Muscle of leg (tissue), 16 donors: ENCODE measurements at places on chromosomes 13 and 19. TPM values are rescaled to one million over a fixed set of nuclear protein-coding genes. Genes with fewer than 3 reads are reported as not detected.

The WASF3 gene
- total RNA-seq: 6.2 TPM

The MAP4K1 gene
- 0.89 TPM for total RNA-seq

The ZNF571 gene
- total RNA-seq: 8.0 TPM

The ZNF682 gene
- total RNA-seq: 4.8 TPM

The ACP7 gene
- 0.09 TPM for total RNA-seq

DNA sequence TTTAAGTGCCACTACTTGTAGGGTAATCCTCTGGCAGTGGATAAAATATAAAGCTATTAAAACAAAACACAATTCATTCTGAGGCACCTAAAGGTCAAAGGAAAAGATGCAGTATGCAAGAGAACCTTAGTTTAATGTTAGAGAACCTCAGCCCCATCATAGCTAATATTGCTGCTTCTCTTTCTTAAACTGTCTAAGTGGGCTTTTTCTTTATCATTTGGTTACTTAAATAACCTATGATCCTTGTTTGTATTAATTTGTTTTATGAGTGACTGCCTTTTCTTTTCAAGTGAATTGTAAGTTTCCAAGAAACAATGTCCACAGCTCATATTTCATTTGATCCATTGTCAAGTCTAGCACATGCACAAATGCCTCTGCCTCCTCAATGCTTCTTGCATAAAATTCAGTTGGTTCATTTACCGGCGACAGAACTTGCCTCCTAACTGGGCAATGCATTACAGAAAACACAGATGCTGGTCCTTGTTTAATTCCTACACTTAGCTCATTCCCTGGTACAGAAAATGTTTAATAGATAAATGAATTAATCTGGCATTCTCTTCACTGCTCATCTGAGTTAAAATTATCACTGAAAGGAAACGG lies 1049.8 kb downstream of the OLFM4 start:
- H3K27ac ChIP-seq: no peak overlapping the region
- no peak overlapping the region for H3K4me3 ChIP-seq
- no peaks in the 10 kb centered on the region for H3K36me3 ChIP-seq

GRCh38 chr13:51758691-51759090 lies 45.3 kb downstream of the DHRS12 start:
- no peak overlapping the region for H3K4me3 ChIP-seq
- no peak for DNase-seq
- H3K27ac ChIP-seq: no peak overlapping the region
- no peaks in the 10 kb centered on the region for H3K4me1 ChIP-seq
- no peaks in the 10 kb centered on the region for H3K27me3 ChIP-seq
- H3K36me3 ChIP-seq: peaks cover 22% of the 10 kb centered on the region

DNA sequence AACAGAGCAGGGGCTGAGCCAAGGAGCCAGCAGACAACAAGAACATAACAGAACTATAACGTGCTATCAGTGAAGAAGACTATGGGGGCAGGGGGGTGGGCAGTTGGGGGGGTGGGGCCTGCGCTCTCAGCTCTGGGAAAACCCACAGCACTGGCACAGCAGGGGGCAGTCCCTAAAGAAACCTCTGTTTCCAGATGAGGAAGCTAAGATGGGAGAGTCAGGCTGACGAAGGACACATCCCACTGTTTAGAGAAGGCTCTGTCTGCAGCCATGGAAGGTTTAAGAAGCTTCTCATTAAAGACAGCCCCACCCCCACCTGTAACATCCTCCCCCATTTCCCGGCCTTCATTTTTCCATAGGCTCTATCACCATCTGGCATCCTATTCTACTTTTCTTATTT lies 7.1 kb upstream of the DOCK9 start:
- no peaks in the 10 kb centered on the region for H3K36me3 ChIP-seq
- H3K27ac ChIP-seq: no peak overlapping the region
- peaks cover 2% of the 10 kb centered on the region for H3K4me1 ChIP-seq
- no peak overlapping the region for H3K4me3 ChIP-seq
- no peaks in the 10 kb centered on the region for H3K27me3 ChIP-seq

DNA sequence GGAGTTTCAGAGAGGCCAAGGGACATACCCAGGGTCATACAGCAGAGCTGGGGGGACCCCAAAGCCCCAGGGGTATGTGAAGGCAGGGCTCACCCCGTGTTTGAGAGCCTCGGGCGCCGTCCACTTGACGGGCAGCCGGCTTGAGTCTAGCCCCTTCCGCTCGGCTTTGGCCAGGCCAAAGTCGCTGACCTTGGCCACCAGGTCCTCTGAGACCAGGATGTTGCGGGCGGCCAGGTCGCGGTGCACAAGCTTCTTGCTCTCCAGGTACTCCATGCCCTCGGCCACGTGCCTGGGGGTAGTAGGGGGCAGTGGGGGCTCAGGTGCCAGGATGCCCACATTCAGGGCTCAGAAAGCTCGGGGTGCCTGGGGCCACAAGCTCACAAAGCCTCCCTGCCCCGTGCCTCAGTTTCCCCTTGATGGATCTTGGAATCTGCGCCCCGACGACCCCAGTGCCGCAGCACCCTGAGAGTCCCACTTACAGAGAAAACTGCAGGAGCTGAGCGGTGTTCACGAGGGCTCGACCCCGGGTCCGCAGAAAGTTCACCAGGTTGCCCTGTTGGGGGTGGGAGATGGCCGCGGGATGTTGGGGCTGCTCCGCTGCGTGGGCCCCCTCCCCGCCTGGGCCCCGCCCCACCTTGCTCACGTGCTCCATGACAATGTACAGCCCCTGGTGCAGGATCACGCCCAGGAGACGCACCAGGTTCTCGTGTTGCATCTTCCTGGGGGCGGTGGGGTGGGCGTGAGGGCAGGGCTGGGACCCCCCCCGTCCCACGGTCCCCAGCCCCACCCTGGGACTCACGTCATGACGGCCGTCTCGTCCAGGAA lies 7.1 kb downstream of the MATK start:
- H3K4me1 ChIP-seq: no peaks in the 10 kb centered on the region
- H3K27me3 ChIP-seq: peaks cover 10% of the 10 kb centered on the region
- no peak overlapping the region for H3K4me3 ChIP-seq
- H3K27ac ChIP-seq: no peak overlapping the region
- no peak for DNase-seq

GRCh38 chr19:29117926-29118325 lies 95.0 kb downstream of the UQCRFS1 start:
- no peak overlapping the region for H3K27ac ChIP-seq
- H3K36me3 ChIP-seq: no peaks in the 10 kb centered on the region
- DNase-seq: no peak
- H3K27me3 ChIP-seq: peaks cover 2% of the 10 kb centered on the region
- no peak overlapping the region for H3K4me3 ChIP-seq

- H3K4me3 ChIP-seq: no peak overlapping the region
- H3K4me1 ChIP-seq: no peaks in the 10 kb centered on the region
- no peaks in the 10 kb centered on the region for H3K36me3 ChIP-seq
- no peak overlapping the region for H3K27ac ChIP-seq
- no peak for DNase-seq
Observed at GRCh38 chr13:30175166-30175565, 132.2 kb downstream of the KATNAL1 start.

- H3K4me3 ChIP-seq: no peak overlapping the region
- H3K27me3 ChIP-seq: no peaks in the 10 kb centered on the region
- peaks cover 10% of the 10 kb centered on the region for H3K4me1 ChIP-seq
- no peak overlapping the region for H3K27ac ChIP-seq
- peak; percentile 54 for DNase-seq
- H3K36me3 ChIP-seq: peaks cover 38% of the 10 kb centered on the region
Observed at GRCh38 chr19:41872775-41873647, 4.1 kb upstream of the CD79A start.

GRCh38 chr13:41282129-41282571 lies 18.8 kb upstream of the MTRF1 start:
- no peak overlapping the region for H3K4me3 ChIP-seq
- H3K36me3 ChIP-seq: no peaks in the 10 kb centered on the region
- no peak for DNase-seq
- H3K27me3 ChIP-seq: no peaks in the 10 kb centered on the region
- no peak overlapping the region for H3K27ac ChIP-seq

DNA sequence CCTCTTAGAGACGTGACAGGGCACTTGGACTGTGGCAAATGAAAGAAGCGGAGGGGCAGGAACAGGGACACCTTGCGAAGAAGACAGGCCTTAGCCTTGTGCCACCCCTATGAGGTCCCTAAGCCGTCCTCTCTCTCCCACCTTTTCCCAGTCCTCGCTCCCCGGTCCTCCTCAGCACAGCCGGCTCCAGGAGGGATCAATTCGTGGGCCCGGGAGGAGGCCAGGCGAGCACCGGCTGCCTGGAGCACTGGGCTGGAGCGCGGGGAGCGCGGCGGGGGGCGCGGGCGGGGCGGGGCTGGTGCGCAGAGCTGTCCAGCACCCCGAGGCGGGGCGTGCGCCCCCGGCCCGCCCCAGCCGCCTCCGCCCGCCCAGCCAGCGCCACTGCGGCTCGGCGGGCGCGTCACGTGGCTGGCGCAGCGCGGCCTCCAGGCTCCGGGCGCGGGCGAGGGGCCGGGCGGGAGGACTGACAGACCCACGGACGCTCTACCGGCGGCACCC lies at the start of gene LRP3:
TSS of gene LRP3 (plus strand) at position 466 of the 498 bp plus-strand sequence. CDS start 456 bp downstream, outside the sequence.
- H3K27ac ChIP-seq: peak within 1 kb of the TSS; percentile 25
- H3K4me1 ChIP-seq: peaks cover 16% of the 10 kb centered on the region
- peaks cover 19% of the 10 kb centered on the region for H3K36me3 ChIP-seq
- peak within 1 kb of the TSS; percentile 60 for H3K4me3 ChIP-seq
- peak; percentile 77 for DNase-seq

GRCh38 chr13:43908156-43909126 lies 28.7 kb downstream of the LACC1 start:
- no peaks in the 10 kb centered on the region for H3K4me1 ChIP-seq
- peak; percentile 73 for DNase-seq
- no peak overlapping the region for H3K27ac ChIP-seq
- H3K4me3 ChIP-seq: no peak overlapping the region
- no peaks in the 10 kb centered on the region for H3K36me3 ChIP-seq

- H3K27me3 ChIP-seq: no peaks in the 10 kb centered on the region
- no peak overlapping the region for H3K4me3 ChIP-seq
- peaks cover 3% of the 10 kb centered on the region for H3K4me1 ChIP-seq
- DNase-seq: no peak
- no peak overlapping the region for H3K27ac ChIP-seq
- H3K36me3 ChIP-seq: no peaks in the 10 kb centered on the region
Observed at GRCh38 chr19:30168760-30169159, 203.4 kb upstream of the ZNF536 start.

- H3K27me3 ChIP-seq: no peaks in the 10 kb centered on the region
- H3K36me3 ChIP-seq: no peaks in the 10 kb centered on the region
- H3K27ac ChIP-seq: no peak overlapping the region
- peaks cover 10% of the 10 kb centered on the region for H3K4me1 ChIP-seq
- no peak for DNase-seq
- no peak overlapping the region for H3K4me3 ChIP-seq
Observed at GRCh38 chr13:40656358-40656757, 10.1 kb downstream of the FOXO1 start.

DNA sequence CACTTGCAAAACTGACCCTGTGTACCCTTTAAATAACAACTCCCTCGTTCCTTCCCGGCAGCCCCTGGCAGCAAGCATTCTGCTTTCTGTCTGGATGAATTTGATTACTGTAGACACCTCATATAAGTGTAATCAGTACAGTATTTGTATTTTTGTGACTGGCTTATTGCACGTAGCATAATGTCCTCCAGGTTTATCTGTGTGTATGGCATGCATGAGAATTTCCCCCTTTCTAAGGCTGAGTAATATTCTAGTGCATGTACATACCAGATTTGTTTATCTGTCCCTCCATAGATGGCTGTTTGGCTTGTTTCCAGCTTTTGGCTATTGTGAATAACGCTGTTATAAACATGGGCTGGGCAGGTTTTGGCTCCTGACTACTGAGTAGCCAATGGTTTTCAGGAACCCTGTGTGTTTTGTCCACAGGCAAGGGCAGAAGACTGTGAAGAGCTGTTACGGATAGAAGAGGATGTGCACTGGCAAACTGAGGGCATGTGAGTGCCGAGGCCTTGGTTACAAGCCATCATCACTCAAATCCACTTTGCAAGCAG lies 98.0 kb downstream of the ESD start:
- no peak overlapping the region for H3K27ac ChIP-seq
- H3K27me3 ChIP-seq: no peaks in the 10 kb centered on the region
- peaks cover 67% of the 10 kb centered on the region for H3K36me3 ChIP-seq
- no peak overlapping the region for H3K4me3 ChIP-seq
- no peak for DNase-seq
- H3K4me1 ChIP-seq: peaks cover 3% of the 10 kb centered on the region

GRCh38 chr13:49530457-49530856 lies 34.7 kb downstream of the PHF11 start:
- no peak overlapping the region for H3K4me3 ChIP-seq
- H3K36me3 ChIP-seq: peaks cover 12% of the 10 kb centered on the region
- peak; percentile 69 for DNase-seq
- H3K4me1 ChIP-seq: no peaks in the 10 kb centered on the region
- no peaks in the 10 kb centered on the region for H3K27me3 ChIP-seq
- H3K27ac ChIP-seq: no peak overlapping the region

DNA sequence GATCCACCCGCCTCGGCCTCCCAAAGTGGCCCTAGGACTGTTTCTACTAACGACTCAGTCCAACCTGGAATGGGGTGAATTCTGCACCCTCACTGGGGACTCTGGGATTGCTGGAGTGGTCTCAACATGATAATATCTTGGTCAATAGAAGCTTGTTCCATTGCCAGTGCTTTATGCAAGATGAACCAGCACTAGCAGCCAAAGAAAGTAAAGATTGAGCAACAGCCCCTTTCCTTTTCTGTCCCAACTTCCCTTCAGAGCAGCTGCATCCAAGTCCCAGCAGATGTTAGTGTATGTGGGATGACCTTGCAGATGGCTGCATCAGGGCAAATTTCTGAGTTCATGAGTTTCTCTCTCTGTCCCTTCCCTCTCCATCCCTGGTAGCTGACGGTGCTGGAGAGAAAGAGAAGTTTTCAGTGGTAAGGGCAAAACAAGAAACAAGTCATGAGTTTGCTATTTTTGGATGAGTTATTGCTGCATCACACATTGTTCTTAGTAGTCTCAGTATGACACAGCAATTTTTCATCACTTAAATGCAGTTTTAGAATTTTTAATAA lies 183.6 kb upstream of the EDNRB start:
- H3K27ac ChIP-seq: peak overlapping the region; percentile 57
- H3K4me1 ChIP-seq: no peaks in the 10 kb centered on the region
- DNase-seq: peak; percentile 96
- H3K4me3 ChIP-seq: no peak overlapping the region
- H3K36me3 ChIP-seq: no peaks in the 10 kb centered on the region

GRCh38 chr19:34408411-34408810 lies 4.2 kb downstream of the PDCD2L start:
- no peaks in the 10 kb centered on the region for H3K27me3 ChIP-seq
- peaks cover 18% of the 10 kb centered on the region for H3K36me3 ChIP-seq

DNA sequence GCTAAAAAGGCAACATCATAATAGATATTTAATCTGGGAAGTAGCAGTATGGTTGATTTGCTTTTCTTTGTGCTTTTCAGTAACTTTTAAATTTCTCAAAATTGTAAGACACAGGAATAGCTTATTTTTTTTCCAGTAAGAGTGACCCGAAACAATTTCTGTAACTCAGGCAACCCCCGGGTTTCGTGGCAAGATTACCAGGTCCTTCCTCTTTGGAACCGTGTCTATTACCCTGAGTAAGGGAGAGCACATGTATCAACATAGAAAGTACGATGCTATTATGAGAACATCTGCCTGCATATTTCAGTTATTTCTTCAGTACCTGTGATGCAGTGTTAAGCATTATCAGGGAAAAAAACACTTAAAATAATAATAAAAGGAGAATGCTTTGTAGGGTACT lies 64.1 kb downstream of the DOCK9 start:
- H3K4me3 ChIP-seq: no peak overlapping the region
- H3K4me1 ChIP-seq: peaks cover 17% of the 10 kb centered on the region
- no peak for DNase-seq
- H3K27me3 ChIP-seq: no peaks in the 10 kb centered on the region
- peak overlapping the region; percentile 16 for H3K27ac ChIP-seq
- peaks cover 37% of the 10 kb centered on the region for H3K36me3 ChIP-seq
